ENCODE measurements at places on chromosomes 16 and 17. TPM values are rescaled to one million over a fixed set of nuclear protein-coding genes. Genes with fewer than 3 reads are reported as not detected.

The NRN1L gene
- 1.6 TPM for total RNA-seq

The RAC3 gene
- total RNA-seq, result 4.0 TPM

The SMG1 gene
- total RNA-seq, result 124 TPM

The TBC1D3H gene
- not detected for total RNA-seq

The DLX4 gene
- total RNA-seq, result not detected

The FA2H gene
- 52.2 TPM for total RNA-seq

The NPIPA5 gene
- total RNA-seq, result 19.9 TPM

The SOX9 gene
- total RNA-seq, result 42.0 TPM

The PYY gene
- not detected for total RNA-seq

The RBFOX1 gene
- 1.1 TPM for total RNA-seq

The FNDC8 gene
- not detected for total RNA-seq

The ZNF205 gene
- 12.3 TPM for total RNA-seq

The GSDMA gene
- 1.5 TPM for total RNA-seq

The GRIN2A gene
- 0.89 TPM for total RNA-seq

The CACNG1 gene
- total RNA-seq, result not detected

The RPRML gene
- total RNA-seq, result not detected

The NHLRC4 gene
- 1.2 TPM for total RNA-seq

The SMIM22 gene
- not detected for total RNA-seq

The TPSG1 gene
- total RNA-seq, result 0.45 TPM

The DRC7 gene
- not detected for total RNA-seq

The TMEM220 gene
- 10.3 TPM for total RNA-seq

The DNAI2 gene
- not detected for total RNA-seq

The IRX3 gene
- 1.1 TPM for total RNA-seq

The TAC4 gene
- total RNA-seq, result not detected

The CD79B gene
- 5.3 TPM for total RNA-seq

The EPN2 gene
- 76.6 TPM for total RNA-seq

The DHODH gene
- 8.1 TPM for total RNA-seq

The BICDL2 gene
- 0.22 TPM for total RNA-seq

The ZP2 gene
- not detected for total RNA-seq

The C16orf74 gene
- total RNA-seq, result 1.8 TPM

The TP53TG3C gene
- not detected for total RNA-seq

The PRAC2 gene
- total RNA-seq, result not detected

The ZNF75A gene
- 33.8 TPM for total RNA-seq

The AANAT gene
- not detected for total RNA-seq

The FOXO3B gene
- 5.3 TPM for total RNA-seq

The KRTAP4-4 gene
- total RNA-seq, result not detected

The CCL3 gene
- 39.9 TPM for total RNA-seq

The ETV4 gene
- 7.1 TPM for total RNA-seq

The CACNG3 gene
- not detected for total RNA-seq

The CMTM1 gene
- total RNA-seq, result 6.2 TPM

The FOXJ1 gene
- total RNA-seq, result 0.40 TPM

The HOXB5 gene
- 2.4 TPM for total RNA-seq

The GTF3C1 gene
- total RNA-seq, result 54.0 TPM

The NPIPA7 gene
- total RNA-seq, result 17.6 TPM

The CHST4 gene
- total RNA-seq, result not detected

The SOX8 gene
- 57.7 TPM for total RNA-seq

The TSPAN10 gene
- 0.85 TPM for total RNA-seq

The NDRG4 gene
- 7.4 TPM for total RNA-seq

The CES4A gene
- 13.2 TPM for total RNA-seq

The SLC39A11 gene
- 22.7 TPM for total RNA-seq

All from sciatic nerve (tissue), 2 donors.